Activated CD4-positive, alpha-beta T cell treated with anti-CD3 and anti-CD28 coated beads, Interleukin-2, amount 10 ng/mL, durations not matched to agents 24 days and 14 days (primary cell): ENCODE measurements at places on chromosomes 3 and 15.
A peak's percentile ranks its signal among the peaks of the same experiment; 100 is the strongest.

GRCh38 chr15:41866872-41867579, 26.8 kb downstream of the SPTBN5 start:
- no peak for DNase-seq

- no peak for DNase-seq
Observed at GRCh38 chr15:45333550-45333949, 44.8 kb downstream of the GATM start.

- DNase-seq, result no peak
Observed at GRCh38 chr3:169822091-169822490, 9.4 kb upstream of the LRRC34 start.

GRCh38 chr3:185381320-185382058, 18.6 kb downstream of the MAP3K13 start:
- no peak for DNase-seq

GRCh38 chr15:38002883-38003477, 68.5 kb downstream of the TMCO5A start:
- DNase-seq, result peak; percentile 57

DNA sequence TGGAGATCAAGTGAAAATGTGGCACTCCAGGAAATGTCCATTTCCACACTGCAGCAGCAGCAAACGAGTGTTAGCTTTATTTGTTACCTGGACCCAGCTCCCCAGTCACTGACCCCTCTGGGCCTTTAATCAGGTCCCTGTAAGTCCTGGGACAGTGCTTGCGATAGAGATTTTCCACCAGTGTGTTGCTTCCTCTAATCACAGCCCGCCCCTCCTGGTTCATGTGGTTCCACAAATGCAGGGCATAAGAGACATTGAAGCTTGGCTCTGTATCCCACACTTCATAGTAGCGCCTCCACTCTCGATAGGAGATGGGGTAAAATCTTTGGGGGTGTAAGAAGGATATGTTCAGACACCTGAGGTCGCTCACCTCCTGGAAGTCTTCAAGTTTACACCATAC, 8.0 kb downstream of the A4GNT start:
- no peak for DNase-seq

GRCh38 chr3:50436114-50436674, 67.2 kb downstream of the CACNA2D2 start:
- peak; percentile 94 for DNase-seq

DNA sequence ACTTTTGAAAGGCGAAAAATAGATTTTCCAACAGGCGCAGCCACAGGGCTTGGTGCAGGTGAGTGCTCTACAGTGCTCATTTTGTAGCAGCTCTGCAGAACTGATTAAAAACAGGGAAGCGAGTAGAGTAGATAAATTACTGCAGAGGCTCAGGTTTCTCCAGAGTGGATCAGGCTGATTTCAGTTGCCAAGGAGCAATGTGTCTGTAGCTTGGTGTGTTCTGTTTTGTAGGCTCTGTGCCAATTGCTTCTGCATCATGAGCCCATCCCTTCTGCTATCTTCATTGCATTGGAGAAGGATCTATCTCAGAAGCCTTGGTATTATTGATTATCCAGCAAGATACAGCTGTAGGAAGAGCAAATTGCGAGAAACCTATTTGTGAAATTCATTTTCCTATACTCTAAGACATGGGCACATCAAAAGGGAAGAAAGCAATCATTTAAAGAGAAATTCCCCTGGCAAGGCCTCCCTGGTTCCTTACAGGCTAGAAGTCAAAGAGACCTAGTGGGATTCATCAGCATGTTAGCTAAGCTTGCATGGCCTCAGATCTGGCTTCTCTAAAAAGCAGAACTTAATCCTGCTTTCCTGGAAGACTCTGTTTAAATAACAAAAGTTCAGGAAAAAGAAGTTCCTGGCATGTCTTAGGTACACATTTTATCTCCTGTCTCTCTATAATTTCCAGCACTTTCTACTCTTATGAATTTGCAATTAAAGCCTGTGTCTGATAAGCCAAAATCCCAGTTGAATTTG, 432.4 kb upstream of the ATP10A start:
- no peak for DNase-seq

DNA sequence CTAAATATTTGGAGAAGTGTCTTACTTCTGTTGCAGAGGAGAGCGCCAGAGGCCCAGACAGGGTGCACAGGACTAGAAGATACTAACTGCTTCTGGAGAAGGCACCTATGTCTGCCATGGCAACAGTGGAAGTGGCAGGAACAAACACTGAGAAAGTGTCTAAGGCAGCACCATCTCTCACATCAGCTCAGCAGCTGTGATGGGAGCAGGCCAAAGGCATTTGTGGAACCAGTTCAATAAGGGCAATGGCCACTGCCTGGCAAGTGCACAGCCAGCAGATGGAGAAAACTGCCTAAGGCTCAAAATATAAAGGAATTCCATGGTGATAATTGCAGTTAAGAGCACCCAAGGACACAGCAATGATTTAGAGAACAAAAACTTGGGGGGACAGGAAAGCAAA, 563.0 kb upstream of the CCDC54 start:
- no peak for DNase-seq

GRCh38 chr15:60584355-60584998, 105.5 kb upstream of the ICE2 start:
- DNase-seq, result peak; percentile 79

- peak; percentile 83 for DNase-seq
Observed at GRCh38 chr3:49020330-49021212, 1.4 kb upstream of the NDUFAF3 start.

GRCh38 chr15:42315521-42315920, 42.3 kb upstream of the TMEM87A start:
- DNase-seq, result no peak
